Stimulated activated CD4-positive, alpha-beta T cell treated with anti-CD3 and anti-CD28 coated beads, Interleukin-4, amount 100 ng/mL, for 24 hours (primary cell): ENCODE measurements at places on chromosomes 2 and 18.

DNA sequence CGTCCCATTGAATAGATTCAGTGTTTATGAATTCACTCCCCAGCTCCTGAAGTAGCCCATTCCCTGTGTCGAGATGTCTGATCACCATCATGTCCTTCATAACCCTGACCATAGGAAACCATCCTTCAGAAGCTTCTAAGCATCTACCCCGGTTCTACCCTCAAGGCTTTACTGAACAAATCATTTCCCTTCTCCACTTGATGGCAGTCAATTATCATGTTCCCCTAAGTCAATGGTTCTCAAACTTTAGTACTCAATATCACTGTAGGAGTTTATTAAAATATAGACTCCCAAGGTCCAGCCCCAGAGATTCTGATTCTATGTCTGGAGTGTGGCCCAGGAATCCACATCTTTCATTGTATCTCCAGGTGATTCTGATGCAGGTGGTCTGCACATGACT, 228.4 kb upstream of the SP5 start:
- no peak for DNase-seq

GRCh38 chr2:164711766-164712138, 90.5 kb upstream of the GRB14 start:
- no peak for DNase-seq

DNA sequence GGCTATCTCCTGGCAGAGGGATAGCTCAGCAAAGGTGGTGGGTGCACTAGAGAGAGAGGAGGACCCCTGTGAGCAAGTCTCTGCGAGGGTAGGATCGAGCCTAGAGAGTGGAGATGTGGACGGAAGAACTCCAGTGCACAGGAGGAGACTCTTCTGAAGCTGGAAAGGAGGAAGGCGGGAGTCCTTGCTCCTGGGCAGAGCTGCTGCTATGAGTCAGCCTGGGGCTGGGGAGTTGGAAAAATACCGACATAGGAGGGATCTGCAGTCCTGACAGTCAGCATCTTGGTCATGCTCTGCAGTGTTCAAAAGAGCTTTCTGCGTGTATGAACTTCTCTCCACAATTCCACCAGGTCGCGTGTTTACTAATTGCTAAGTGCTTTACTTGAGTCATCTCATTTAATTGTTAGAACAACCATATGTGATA, 233.8 kb downstream of the LDLRAD4 start:
- no peak for DNase-seq

DNA sequence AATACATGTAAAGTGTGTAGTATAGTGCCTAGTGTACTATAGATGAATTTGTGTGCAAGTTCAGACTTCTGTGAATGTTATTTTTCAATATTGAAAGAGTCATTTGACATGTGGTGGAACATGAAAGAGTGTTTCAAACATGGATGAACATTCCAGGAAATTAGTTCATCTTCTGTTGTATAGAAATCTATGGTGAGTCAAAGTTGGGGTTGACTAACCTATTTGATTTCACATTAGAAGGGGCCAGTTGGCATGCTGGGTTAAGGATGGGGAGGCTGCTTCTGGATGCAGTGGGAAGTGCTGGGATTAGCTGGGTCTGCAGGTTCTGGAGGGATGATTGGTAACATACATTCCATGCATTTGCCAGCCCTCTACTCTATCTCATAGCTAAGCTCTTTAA, 50.6 kb downstream of the LYPD6B start:
- no peak for DNase-seq

DNA sequence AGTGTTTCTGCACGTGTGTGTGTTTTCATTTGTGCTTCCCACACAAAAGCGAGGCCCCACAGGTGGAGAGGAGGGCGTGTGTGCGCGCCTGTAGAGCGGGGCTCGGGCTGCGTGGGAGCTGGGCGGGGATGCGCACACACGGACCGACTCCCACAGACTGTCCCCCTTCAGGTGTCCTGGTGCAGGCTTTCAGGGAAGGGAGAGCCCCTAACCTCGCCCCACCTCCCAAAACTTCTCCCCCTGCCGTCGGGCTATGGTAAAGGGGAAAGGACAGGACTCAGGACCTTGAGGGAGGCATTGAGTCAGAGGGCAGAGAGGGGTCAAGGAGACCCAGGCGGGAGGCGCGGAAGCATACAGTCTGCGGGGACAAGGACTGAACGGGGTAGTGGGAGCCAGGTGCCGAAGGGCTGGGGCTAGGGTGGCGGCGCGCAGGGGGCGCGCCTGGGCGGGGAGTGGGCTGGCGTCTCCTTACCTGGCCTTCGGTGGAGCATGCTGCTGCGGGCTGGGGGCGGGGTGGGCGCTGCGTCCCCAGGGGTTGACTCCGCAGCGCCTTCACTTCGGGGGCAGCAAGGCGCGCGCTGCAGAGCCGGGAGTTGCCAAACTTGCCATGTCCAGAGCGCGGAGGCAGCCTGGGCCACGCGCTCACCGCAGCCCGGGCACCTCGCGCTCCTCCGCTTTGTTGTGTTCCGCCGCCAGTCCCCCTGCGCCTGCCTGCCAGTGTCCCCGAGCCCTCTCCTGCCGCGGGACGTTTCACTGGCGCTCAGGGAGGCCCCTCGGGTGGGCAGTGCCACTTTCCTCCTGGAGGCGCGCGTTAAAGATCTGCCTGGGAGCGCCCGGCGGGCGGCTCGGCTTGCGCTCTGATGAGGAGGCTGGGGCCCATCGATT, 302.0 kb downstream of the NCKAP5 start:
- DNase-seq: no peak

DNA sequence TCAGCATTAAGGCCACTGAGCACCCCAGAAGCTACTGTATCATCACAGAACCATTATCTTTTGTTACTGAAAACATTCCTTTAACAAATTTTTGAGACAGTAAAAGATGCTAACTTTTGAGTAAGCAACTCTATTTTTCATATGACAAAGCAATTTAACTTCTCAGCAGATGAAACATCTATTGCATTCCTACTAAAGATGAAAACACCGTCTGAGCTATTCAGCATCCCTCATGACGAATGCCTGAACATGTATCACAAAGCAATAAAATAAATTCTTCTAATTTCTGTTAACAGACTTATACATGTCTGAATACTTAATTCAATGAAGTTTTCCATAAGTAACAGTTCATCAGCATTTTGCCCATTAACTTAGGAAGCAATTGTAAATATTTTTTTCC, 23.9 kb downstream of the CHN1 start:
- no peak for DNase-seq

DNA sequence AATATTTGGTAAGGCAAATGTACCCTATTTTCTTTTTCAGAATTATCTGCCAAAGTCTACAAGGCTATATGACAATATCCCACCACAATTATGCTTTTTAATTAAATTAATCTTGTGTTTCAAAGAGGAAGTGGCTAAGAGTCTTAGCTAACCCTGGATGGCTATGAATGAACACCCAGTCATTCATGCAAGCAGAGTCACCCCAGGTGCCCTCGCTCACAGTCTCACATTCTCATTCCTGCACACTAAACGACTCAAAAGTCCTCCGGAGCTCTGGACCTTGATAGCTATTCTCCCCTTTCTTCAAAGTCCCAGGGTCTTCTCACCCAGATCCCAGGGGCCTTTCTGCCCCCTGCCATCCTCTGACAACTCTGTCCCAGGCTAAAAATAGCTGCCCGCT, 42.1 kb upstream of the MRPL19 start:
- no peak for DNase-seq

DNA sequence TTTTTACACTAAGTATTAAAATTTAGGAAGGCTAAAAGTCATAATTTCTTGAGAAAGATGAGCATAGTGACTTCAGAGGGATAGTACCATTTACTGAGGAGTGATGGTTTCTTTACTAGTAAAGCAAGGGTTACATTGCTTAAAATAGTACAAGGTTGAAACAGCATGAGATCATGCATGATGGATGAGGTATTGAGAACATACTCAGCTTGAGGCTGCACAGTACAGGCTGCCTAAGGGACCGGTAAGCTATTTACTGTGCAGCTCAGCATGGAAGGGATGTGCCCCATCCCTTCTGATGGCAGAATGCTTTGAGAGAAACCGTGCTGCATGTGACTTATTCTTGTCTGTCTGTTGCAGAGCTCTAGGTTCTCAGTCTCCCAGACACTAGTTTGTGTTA, 122.1 kb downstream of the EML6 start:
- no peak for DNase-seq

GRCh38 chr2:43460174-43460546, 135.7 kb downstream of the THADA start:
- DNase-seq: no peak

- DNase-seq: no peak
Observed at GRCh38 chr2:44477657-44478414, 116.1 kb downstream of the CAMKMT start.

DNA sequence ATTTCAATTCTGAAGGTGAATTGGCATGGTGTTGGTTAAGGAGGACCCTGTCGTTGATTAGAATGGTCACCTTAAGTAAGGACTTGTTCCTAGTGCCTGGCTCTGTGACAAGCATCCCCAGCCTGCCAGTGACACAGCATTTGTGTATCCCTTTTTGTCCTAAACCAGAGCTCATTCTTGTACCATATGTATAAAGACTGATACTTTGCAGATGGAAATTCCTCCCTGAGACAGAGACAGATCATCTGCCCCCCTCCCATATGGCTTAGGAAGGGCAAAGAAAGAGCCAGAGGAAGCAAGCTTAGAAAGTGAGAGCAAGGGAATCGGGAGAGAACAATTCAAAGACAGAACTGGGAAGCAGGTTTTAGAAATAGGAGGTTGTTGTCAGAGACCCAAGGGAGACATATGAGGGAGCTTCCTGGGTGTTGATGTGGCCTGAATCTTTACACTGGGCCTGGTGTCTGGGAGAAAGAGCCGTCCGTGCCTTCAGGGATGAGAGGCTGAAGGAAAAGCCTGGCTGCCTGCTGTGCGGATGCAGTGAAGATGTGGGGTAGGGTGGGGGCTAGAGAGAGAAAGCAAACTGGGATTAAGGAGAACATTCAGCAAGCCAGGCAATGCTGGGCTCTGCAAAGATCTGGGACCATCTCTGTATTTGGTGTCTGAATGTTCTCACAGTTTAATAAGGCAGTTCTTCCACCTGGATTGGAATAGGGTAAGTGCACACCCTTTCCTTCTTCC, 13.2 kb upstream of the CHRNA1 start:
- no peak for DNase-seq

- DNase-seq: no peak
Observed at GRCh38 chr18:58095222-58095621, 51.2 kb downstream of the NEDD4L start.

- no peak for DNase-seq
Observed at GRCh38 chr2:215499331-215499730, 63.5 kb upstream of the FN1 start.

DNA sequence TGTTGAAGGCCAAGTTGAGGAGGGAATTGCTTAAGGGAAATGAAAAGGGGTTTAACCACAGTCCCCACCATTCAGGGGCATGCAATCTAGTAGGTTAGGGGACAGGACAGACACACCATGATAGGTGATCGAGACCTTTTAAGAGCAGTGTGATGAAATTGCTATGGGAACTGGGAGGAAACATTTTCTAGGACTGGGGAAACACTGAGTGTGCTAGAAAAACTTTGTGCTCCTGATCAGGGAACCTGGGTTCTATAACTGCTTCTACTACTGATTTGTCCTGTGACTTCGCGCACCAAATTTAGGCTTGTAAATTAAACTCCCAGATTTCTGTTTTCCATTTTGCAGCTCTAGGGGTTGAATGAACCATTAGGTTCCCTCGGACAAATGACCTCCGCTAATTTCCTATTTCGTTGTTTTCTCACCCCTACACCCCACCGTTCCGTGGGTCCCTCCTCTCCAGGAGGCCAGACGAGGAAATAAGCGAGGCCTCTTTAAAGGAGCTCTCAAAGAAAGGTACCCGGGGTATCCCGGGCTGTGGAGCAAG, 371 bp upstream of the LCLAT1 start:
- no peak for DNase-seq

DNA sequence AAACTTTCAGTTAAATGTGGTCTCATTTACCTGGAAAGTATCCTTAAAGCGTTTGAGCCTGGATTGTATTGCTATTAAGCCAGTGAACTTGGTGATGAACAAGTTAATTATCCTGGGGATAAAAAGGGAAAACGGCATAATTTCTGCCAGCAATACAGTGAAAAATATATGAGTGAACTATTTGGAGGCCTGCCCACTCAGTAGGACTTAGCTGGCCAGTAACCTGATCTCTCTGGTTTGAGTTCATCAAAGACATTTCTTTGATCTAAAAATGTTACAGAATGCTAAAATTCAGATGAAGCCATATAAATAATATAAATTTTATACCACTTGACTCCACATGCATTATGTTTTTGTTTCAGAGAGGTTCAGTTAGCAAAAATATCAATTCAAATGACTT, 241.1 kb upstream of the VWC2L start:
- no peak for DNase-seq

DNA sequence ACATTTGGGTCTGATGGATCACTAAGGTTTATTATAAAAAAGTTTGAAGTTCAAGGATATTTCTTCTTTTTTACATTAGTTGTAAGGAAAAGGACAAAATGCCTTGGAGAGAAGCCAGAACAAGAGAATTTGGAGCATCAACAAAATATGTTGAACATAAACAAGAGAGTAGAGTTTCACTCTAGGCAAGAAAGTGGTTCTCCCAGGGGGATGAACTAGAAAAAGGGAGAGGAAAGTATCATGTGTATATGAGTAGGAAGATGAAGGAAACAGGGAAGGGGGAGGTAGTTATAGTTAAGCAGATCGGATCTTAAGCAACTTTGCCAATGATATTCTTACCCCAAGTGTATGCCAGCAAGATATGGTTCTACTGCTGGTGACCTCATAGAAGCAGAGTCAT, 63.8 kb upstream of the GALNT3 start:
- DNase-seq: no peak

DNA sequence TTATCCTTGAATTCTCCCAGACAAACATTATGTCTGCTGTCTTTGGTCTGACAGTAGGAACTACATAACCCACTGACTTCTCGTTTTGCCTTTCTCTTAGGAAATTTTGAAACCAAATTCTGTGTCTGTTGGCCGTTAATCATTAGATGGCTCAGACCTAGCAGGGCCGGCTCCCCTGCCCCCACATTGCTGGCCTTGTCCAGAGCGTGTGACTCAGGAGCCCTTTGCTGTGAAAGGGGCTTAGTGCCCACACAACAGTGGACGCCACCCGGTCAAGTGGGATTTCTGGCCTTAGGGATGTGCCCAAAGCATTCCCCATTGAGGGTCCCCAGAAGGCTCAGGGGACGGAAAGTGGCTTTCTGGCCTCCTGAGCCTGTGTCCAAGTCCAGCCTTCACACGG, 137.5 kb downstream of the CTIF start:
- no peak for DNase-seq

DNA sequence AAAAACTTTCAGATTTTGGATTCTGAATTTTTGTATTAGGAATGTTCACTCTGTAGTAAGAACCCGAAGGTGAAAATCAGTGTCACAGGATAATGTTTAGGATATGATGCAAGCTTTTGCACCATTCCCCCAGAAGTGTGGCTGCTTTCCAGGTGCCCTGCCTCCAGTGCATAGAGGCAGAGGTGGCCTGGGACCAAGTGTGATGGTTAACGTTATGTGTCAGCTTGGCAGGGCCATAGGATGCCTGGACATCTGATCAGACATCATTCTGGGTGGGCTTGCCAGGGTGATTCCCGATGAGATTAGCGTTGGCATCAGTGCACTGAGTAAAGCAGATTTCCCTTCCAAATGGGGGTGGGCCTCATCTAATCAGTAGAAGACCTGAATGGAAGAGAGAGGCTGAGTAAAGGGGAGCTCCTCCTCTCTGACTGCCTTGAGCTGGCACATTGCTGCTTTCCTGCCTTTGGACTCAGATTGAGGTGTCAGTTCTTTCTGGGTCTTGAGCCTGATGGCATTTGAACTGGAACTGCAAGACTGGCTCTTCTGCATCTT, 177.4 kb upstream of the HS6ST1 start:
- DNase-seq: no peak
